ENCODE measurements at places on chromosomes 2 and 18. TPM values are rescaled to one million over a fixed set of nuclear protein-coding genes. Genes with fewer than 3 reads are reported as not detected.

DNA sequence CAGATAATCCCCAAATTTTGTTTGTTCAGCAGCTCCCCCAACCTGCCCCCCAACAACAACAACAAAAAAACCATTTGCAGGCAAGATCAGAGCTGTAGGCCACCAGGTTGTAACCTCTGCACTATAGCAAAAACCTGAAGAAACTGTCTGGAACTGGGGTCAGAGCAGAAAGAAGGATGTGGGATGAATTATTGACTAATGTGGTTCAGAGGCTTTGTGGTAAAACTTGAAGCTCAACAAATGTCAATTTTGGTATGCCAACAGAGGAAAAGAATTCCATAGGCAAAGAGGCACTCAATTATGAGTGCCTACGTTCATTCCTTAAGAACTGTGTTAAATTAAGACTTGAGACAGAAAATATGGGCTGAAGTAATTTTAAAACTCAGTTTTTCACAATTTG lies 255.1 kb downstream of the STK39 start:
- DNase-seq, result no peak

The QPCT gene
- total RNA-seq, result 2.9 TPM

- no peak for DNase-seq
These were observed 31.4 kb downstream of the SLC4A3 start for GRCh38 chr2:219658874-219659273.

GRCh38 chr2:150125188-150125587 lies 362.3 kb downstream of the RND3 start:
- DNase-seq, result no peak

DNA sequence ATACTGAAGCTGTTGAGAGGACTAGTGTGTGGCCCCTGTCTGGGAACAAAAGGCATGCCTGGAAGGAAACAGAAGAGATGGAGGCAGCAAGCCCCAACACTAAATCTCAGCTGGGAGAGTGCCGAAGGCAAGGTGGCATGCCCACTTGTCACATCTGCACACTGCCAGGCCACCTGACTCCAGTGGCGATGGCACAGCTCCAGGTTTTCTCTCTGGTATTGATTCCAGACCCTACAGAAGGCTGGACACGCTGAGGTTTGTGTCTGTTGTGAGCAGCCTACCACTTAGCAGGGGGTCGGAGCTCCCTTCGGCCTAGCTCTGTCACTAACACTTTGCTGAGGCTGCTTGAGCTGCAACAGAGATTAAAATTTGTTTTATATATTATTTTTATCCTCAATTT lies 307.3 kb downstream of the TDRD15 start:
- DNase-seq, result no peak

DNA sequence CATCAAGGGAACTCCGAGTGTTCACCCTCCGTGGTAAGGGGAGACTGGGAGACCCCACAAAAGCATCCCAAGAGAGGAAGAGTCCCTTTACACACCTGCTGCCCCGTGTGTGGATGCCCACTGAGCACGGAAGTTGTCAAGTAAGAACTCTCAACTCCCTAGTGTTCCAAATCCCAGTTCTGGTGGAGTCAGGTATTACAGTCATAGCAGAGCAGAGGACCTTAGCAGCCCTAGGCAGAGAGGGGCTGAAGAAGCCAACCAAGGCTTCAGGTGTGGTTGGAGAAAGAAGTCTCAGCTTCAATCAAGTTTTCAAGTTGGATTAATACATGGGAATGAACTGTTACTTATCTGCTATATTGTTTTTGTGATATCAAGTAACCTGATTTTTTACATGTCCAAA lies 512.5 kb downstream of the RNF144A start:
- no peak for DNase-seq

DNA sequence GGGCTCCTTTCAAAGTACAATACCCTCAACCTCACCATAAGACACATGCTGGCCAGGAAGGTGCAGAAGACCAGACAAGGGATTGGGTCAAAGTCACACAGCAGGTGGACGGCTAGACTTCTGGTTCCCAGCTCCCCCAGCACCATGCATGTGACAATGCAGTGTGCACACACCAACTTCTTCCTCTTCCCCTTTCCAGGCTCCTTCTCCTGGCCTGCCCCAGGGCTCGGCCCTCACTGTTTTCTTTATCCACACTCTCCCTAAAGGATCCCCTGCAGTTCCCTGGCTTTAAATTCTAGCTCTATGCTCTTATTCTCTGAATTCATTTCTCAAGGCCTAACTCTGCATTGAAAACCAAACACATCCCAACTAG lies 82.3 kb downstream of the LOXHD1 start:
- no peak for DNase-seq

DNA sequence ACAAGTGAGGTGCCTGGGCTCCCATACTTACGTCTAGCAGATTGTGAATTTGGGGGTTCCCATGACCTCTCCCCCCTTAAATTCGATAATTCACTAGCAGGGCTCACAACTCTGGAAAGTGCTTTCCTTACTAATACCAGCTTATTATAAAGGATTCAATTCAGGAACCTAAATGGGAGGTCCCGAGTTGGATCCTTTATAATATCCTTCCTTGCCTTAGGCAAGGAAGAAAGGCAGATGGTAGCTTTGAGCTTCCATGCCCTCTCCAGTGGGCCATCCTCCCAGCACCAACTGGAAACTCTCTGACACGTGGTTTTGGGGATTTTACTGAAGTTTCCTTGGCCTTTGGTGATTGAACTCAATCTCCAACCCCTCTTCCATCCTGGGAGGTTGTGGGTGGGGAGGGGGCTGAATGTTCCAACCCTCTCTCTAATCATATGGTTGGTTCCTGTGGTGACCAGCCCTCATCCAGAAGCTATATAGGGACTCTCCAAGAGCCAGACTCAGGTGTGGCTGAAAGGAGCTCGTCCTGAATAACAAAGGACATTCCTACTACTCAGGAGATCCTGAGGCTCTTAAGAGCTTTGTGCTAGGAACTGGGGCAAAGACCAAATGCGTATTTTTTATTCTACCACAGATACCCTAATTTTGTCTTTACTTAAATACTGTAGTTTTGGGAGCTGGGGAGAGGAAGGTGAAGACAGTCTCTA lies 62.2 kb downstream of the HAUS1 start:
- DNase-seq, result no peak

DNA sequence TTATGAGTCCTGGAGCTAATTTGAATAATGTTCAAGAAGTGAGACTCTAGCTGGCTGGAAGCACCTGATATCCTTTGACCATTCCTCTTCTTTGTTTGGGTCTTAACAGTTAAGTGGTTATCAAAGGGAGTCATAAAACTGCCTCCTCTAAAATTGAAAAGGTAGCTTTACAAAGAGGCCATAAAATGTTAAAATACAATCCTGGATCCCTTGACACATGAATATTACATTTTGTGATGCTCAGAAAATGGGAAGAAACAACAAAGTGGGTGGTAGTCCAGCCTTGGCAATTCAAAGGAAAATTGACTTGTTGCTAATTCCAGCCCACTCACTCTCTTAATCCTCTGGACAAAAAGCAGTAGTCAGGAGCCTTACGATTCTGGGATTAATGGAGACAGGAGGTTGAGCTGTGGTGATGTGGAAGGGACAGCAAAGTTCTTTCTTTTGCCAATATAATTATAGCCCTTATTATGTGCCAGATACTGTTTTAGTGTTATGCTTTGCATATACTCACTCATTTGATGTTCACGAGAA lies 339.2 kb downstream of the PDE11A start:
- DNase-seq, result no peak

- DNase-seq, result no peak
These were observed 69.7 kb downstream of the TGOLN2 start for GRCh38 chr2:85257970-85258605.

DNA sequence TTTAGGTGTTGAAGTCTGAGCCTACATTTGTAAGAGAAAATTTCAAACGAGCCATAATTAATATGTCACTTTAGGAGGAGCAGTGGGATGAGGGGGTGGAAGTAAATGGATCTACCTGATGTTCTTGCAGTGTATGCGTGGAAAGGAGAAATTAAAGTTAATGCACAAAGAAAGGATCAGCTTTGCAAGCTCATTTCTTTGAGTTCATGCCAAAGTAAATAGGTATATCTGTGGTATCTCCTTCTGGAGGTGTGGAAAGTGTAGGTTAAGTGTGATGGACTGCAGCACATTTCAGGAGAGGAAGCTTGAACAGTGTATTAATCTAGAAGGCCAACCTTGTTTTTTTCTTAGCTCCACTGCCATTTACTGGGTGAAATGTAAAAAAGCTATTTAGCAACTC lies 307.5 kb upstream of the ZEB2 start:
- no peak for DNase-seq

The RIT2 gene
- total RNA-seq, result not detected

- no peak for DNase-seq
These were observed 35.7 kb upstream of the TAF4B start for GRCh38 chr18:26190506-26190905.

DNA sequence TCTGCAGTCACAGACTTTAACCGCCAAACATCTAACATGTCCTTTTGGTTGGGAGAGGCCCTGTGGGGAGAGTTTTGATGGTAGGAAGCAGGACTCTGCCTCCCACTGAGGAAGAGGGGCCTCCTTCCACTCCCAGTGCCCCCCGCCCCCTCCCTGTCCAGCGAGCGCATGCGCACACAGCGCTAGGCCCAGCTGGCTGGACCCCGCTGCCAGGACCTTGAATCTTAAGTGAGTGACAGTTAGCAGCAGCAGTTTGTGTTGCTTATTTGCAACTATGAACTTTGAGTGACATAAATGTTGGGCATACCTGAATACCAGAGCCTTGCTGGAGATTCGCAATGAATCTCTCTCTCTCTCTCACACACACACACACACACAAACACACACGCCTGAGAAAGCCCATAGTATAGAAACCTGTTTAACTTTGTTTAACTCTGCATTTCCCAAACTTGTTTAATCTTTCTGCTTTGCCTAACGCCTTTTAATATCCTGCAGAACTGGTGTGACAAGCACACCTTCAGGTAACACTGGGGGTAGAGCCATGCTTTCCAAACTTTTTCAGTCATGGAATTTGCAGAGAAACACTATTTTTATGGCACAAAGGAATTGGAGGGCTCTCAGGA lies 134.6 kb upstream of the SMAD2 start:
- DNase-seq, result no peak

DNA sequence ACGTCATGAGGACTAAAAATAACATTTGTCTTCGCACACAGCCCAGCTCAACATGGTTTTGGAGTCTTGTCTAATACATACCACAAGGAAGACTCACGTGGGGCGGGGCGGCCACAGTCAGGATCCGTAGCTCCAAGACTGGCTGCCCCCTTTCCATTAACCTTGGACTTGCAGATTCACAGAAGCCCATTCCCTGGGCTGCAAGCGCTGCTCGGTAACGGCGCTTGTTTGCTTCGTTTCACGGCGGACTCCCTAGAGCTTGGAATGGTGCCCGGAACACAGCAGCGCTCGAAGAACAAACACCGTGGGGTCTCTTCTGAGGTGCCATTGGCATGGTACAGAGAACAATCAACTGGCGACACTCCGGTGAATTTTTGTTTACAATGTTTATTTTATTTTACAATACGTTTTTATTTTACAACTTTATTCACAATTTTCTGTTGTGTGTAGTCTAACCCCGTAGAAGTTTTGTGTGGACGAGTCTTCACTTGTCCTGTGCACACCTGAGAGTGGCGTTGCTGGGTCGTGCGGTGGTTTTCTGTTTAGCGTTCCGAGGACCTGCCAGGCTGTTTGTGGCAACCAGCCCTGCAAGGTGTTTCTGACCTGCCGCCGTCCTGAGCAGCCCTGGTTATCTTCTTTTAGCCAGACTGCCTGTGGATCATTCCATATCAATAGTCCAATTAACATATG lies 126.5 kb downstream of the GALR1 start:
- peak; percentile 42 for DNase-seq

GRCh38 chr2:94994914-94995552 lies 30.5 kb upstream of the MAL start:
- DNase-seq, result no peak

GRCh38 chr2:41657226-41657625 lies 390.6 kb upstream of the PKDCC start:
- DNase-seq, result no peak

DNA sequence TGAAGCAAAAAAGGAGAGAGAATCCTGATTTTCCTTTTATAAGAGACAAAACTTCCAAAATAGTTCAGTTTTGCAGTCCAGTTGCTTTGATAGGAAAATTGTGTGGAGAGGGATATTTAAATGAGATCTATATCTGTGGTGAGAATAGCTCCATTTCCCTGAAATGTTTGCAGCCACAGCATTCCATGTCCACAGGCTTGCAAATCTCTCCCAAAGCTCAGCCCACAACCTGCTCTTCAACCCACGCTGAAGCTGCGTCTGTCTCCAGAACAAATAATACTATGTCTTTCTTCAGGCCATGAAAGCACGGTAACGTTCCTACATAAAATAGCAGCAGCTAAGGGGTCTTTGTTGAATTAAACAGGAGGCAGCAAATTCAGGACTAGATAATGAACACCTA lies 31.8 kb downstream of the TMEM17 start:
- no peak for DNase-seq
